WTC11 (cell line): ENCODE measurements at places on chromosomes 3 and 15. TPM values are rescaled to one million over a fixed set of nuclear protein-coding genes. Genes with fewer than 3 reads are reported as not detected.

GRCh38 chr15:45363334-45363733 lies 15.0 kb downstream of the GATM start:
- DNase-seq, result no peak

FAM107A gene
- 0.31 to 0.76 TPM (median 0.55 TPM) in 3 replicates for total RNA-seq

DNA sequence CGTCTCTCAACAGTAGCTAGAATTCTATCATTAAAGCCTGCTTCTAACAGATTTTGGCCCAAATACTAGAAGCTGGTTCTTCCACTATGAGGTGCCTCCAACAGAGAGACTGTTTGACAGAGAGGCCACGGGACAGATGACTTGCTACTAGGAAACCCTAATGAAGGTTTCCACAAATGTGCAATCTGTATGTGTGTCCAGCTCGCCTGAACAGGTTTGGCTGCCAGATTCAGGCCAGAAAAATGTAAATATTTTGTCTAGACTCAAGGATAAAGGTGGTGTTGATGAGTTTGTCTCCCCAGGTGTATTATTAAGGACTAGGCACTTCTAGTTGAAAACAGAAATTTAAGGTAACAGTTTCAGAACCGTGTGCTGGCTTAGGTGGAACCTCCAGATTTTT lies 91.6 kb upstream of the TRIM42 start:
- no peak for DNase-seq

DNA sequence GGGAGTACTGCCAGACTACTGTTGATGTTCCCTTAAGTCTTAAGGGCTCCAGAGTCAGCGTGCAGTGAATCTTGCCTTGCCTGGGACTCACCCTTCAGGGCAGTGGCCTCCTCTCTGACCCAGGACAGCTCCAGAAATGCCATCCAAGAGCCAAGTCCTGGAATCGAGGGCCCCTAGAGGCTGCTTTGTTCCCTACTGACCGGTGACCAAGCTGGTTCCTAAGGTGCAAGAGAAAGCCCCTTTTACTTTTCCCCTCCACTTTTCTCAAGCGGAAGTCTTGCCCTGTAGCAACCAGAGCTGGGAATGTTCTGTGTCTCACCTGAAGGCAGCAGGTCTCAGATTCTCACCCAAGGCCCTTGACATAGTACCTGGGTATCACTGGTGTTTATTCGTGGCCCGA lies 238.0 kb downstream of the DOCK3 start:
- DNase-seq, result no peak

DNA sequence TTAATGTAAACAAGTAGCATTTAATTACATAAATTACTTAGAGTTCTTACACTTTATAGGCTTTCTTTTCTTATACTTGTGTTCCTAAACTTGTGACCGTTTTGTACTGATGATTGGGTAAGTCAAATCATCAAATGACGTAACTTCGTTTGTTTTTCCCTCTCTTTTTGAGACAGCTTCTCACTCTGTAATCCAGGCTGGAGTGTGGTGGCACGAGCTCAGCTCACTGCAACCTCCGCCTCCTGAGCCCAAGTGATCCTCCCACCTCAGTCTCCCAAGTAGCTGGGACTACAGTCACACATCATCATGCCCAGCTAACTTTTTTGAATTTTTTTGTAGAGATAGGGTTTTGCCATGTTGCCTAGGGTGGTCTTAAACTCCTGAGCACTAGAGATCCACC lies 226.0 kb downstream of the TCF12 start:
- no peak for DNase-seq

FMN1 gene
- 3.6 to 4.5 TPM (median 4.1 TPM) in 3 replicates for total RNA-seq

DNA sequence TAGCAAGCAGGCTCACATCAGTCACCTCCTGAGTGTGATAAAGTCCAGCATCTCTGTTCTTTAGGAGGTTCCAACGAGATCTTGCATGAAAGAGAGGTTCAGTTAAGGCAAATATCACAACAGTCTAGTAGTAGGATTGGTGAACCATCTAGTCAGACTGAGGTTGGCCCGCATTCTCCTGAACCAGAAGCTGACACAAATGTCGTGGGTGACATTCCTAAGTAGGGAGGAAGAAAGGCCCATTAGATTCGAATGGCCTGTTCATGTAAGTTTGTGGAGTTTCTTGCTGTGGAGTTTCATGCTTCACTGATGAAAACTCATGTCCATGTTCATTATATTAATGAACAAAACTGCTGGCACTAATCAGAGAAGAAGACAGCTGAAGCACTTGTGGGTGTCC lies 66.7 kb upstream of the XCR1 start:
- DNase-seq, result no peak

DUOXA2 gene
- 0.11 TPM in 1 of 3 replicates, not detected in the others for total RNA-seq

- no peak for DNase-seq
These were observed 51.5 kb downstream of the TIMP4 start for GRCh38 chr3:12107071-12107713.

GRCh38 chr15:62035256-62035924 lies 24.9 kb downstream of the VPS13C start:
- no peak for DNase-seq

- DNase-seq, result no peak
These were observed 187.2 kb upstream of the SLITRK3 start for GRCh38 chr3:165383381-165383780.

DNA sequence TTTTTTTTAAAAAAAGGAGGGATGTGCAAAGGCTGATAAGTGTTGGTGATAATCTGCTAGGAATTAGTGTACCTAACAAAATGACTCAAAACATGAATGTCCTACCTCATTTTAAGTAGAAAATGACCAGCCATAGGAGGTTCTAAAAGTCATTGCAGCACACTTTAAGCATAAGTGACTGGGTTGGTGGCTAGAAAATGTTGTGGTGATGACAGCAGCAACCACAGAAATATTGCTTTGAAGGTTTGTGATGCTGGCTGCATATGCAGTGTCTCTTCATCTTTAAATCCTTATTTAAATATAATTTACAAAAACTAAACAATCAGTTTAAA lies 55.2 kb downstream of the CMSS1 start:
- DNase-seq, result no peak

CHRNA7 gene
- total RNA-seq, result 5.6 to 7.8 TPM (median 7.3 TPM) in 3 replicates

DNA sequence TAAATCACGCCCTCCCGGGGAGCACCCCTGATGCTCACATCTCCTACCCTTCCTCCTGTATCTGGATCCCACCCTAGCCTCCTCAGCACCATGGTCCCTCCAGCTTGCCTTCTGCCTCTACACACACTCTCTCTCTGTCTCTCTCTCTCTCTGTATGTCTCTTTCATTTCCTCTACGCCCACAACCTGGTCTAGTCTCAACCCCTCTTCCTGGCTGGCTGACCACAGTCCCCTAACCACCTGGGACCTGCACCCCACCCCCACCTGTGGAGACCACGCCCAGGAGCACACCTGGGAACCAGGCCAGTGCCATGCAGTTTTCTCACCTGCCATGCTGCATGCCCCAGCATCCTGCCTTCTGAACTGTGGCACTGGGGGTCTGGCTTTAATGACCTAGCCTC lies 4.0 kb upstream of the CFAP100 start:
- no peak for DNase-seq

DNA sequence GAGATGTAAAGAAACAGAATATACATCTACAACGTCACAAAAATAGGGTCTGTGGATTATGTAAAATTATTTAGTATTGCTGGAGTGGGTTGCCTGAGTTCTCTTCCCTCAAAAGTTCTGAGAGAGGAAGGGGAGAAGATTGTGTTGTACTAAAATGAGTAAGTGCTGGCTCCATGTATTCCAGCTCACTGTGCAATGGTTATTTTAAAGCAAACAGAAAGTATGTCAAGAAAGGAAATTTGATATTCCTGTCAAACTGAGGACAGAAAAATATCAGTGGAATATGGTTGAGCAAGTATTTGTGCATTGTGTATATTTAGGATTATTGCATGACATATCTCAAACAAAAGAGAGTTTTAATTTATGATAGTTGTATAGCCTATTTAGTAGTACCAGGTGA lies 2.2 kb downstream of the TRPC1 start:
- DNase-seq, result no peak

RMDN3 gene
- 21.7 to 25.9 TPM (median 22.8 TPM) in 3 replicates for total RNA-seq

GRCh38 chr15:48402427-48403177 lies 71.4 kb downstream of the DUT start:
- no peak for DNase-seq

LRRC31 gene
- not detected in 3 replicates for total RNA-seq

- no peak for DNase-seq
These were observed 1.5 kb upstream of the ARHGAP31 start for GRCh38 chr3:119292666-119293065.

MESP2 gene
- 0.66 to 1.0 TPM (median 0.68 TPM) in 3 replicates for total RNA-seq

DNA sequence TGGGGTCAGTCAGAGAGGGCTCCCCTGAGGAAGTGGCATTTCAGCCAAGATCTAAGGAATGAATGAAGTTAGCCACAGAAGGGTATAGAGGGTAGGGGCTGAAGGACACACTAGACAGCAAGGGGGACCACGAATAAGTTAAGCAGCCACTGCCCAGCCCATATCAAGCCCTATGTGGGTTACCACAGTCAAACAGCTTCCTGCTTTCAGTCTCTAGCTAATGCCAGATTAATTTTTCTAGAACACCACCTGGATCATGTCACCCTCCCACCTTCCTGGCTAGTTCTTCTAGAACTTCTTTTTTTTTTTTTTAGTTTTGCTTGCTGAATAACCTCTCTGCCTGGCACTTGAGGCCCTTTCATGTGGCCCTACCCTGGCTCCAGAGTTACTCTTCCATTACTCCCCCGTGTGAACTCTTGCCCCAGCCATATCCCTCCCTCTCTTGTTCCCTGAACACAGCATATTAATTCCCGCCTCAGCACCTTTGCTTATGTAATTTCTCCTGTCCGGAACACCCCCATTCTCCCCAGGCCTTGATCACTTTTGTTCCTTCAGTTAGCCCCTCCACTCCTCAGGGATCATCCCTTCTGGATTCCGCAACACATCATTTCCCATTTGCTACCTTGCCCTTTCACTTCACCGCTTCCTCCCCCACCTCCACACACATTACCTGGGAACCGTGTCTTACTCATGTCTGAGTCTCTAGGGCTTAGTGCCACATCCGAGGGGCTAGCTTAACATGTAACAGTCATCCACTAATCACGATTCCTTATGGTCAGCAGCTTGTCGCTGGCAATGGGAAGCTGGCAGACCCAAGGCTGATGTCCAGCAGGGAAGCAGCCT lies 20.6 kb upstream of the BNC1 start:
- no peak for DNase-seq

- no peak for DNase-seq
These were observed 35.9 kb downstream of the MINAR1 start for GRCh38 chr15:79467865-79468586.
